CD4-positive, alpha-beta memory T cell (primary cell): ENCODE measurements at places on chromosomes 7 and 10. TPM values are rescaled to one million over a fixed set of nuclear protein-coding genes. Genes with fewer than 3 reads are reported as not detected.

Gene KCNIP2
- total RNA-seq = 3.4 TPM

Gene TBX20
- total RNA-seq = not detected

GRCh38 chr7:36154255-36155212 lies 1.5 kb downstream of the EEPD1 start:
- H3K36me3 ChIP-seq = no peaks in the 10 kb centered on the region
- peak overlapping the region; percentile 72 for H3K4me3 ChIP-seq
- no peak for DNase-seq
- no peaks in the 10 kb centered on the region for H3K27me3 ChIP-seq

- DNase-seq = no peak
- no peaks in the 10 kb centered on the region for H3K4me1 ChIP-seq
- no peak overlapping the region for H3K4me3 ChIP-seq
- no peak overlapping the region for H3K27ac ChIP-seq
- no peaks in the 10 kb centered on the region for H3K36me3 ChIP-seq
Measured at GRCh38 chr7:146993764-146994163, 877.2 kb downstream of the CNTNAP2 start.

DNA sequence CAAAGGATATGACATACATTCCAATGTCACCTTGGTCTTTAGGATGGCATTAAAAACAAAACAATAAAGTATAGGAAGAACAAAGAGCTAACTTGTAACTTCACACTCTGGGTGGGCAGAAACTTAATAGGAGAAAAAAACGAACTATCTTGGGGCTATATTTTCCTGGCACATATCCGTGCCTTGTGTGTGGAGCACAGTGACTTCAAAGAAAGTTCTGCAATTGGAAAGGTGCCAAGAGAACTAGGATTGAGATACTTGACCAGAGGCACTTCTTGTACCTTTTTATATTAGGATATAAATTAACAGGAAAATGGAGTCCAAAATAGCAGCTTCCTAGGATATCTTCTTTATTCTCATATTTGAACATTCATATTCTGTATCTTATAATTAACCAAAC lies 148.4 kb downstream of the SEMA3D start:
- no peak overlapping the region for H3K4me3 ChIP-seq
- H3K27me3 ChIP-seq = no peaks in the 10 kb centered on the region
- no peaks in the 10 kb centered on the region for H3K36me3 ChIP-seq
- DNase-seq = no peak
- no peaks in the 10 kb centered on the region for H3K4me1 ChIP-seq
- no peak overlapping the region for H3K27ac ChIP-seq

GRCh38 chr7:125830743-125831142 lies 901.1 kb upstream of the POT1 start:
- DNase-seq = no peak
- H3K27ac ChIP-seq = no peak overlapping the region
- no peaks in the 10 kb centered on the region for H3K4me1 ChIP-seq
- H3K27me3 ChIP-seq = no peaks in the 10 kb centered on the region

DNA sequence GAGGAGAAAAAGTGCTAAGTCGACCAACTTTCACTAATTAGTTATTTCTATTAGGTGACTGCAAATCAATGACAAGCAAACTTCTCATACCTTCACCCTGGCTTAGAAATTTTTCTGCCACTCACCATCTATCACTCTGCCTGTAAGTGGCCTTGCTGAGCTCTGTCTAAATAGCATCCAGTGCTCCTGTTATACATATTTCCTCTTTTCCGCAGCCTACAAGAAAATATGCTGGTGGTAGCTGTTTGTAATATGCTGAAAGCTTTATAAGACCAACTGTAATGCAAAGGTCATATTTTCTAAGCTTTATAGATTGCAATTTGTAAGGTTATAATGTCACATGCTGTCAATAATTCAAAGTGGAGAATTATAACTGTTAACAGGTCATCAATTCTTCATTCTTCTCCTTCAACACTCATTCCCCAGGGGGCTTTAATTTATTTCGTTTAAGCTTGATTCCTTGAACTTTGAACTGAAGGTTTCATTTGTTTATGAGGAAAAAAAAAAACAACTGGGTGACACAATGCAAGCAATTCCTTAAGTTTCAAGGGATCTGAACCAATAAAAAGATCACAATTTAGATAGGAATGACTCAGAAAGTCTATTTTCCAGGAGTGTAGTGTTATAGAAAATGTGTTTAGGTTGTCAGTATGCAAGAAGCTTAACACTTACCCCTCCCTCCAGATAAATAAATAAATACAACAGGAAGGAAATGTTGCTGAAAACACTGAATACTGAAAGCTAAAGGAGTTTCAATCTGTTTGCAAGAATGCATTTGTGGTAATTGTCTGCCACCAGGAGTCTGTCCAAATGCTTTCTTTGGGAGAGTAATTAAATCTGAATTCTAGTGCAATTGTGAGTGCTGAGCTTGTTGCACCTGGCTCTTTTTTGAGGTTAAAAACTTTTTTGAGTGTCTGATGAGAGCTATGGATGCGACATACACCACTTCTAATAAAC lies 183.7 kb downstream of the SORCS1 start:
- no peak overlapping the region for H3K4me3 ChIP-seq
- no peaks in the 10 kb centered on the region for H3K36me3 ChIP-seq
- H3K27me3 ChIP-seq = no peaks in the 10 kb centered on the region
- no peak overlapping the region for H3K27ac ChIP-seq
- H3K4me1 ChIP-seq = no peaks in the 10 kb centered on the region
- no peak for DNase-seq

- no peaks in the 10 kb centered on the region for H3K27me3 ChIP-seq
- no peaks in the 10 kb centered on the region for H3K4me1 ChIP-seq
- DNase-seq = no peak
- H3K27ac ChIP-seq = no peak overlapping the region
- H3K36me3 ChIP-seq = no peaks in the 10 kb centered on the region
Measured at GRCh38 chr7:117772421-117772820, 100.8 kb downstream of the CTTNBP2 start.

- H3K36me3 ChIP-seq = no peaks in the 10 kb centered on the region
- no peak overlapping the region for H3K27ac ChIP-seq
- H3K4me1 ChIP-seq = no peaks in the 10 kb centered on the region
- H3K27me3 ChIP-seq = no peaks in the 10 kb centered on the region
- no peak overlapping the region for H3K4me3 ChIP-seq
Measured at GRCh38 chr10:92839191-92840085, 8.9 kb upstream of the EXOC6 start.

DNA sequence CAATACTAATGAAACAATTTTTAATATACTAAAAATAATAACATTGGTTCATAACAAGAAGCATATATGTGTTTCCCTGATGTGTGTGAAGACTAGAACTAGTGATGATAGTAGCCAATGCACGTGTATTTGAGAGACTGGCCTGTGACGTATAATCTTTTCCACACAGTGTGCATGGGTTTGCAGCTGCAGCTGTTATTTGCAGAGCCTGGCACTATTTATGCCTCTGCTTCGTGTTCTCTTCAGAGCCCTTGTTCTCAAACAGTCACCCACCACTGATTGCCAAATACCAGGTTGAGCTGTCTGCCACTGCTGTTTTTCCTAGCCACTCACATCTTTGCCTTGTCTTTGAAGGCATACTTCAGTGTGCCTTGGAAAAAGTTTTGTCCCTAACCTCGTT lies 531.7 kb downstream of the ETV1 start:
- no peak for DNase-seq
- no peak overlapping the region for H3K4me3 ChIP-seq
- no peaks in the 10 kb centered on the region for H3K4me1 ChIP-seq
- H3K27ac ChIP-seq = no peak overlapping the region
